Hematopoietic multipotent progenitor cell treated with erythropoietin and hydrocortisone succinate and interleukin-3 and kit ligand, for 17 days (in vitro differentiated cells): ENCODE measurements at places on chromosomes 12 and 14.
A peak's percentile ranks its signal among the peaks of the same experiment; 100 is the strongest.

- DNase-seq, result no peak
Measured at GRCh38 chr14:51071857-51072256, 23.0 kb downstream of the TRIM9 start.

GRCh38 chr12:65779091-65779642 is 45.1 kb upstream of the HMGA2 start:
- DNase-seq, result no peak

DNA sequence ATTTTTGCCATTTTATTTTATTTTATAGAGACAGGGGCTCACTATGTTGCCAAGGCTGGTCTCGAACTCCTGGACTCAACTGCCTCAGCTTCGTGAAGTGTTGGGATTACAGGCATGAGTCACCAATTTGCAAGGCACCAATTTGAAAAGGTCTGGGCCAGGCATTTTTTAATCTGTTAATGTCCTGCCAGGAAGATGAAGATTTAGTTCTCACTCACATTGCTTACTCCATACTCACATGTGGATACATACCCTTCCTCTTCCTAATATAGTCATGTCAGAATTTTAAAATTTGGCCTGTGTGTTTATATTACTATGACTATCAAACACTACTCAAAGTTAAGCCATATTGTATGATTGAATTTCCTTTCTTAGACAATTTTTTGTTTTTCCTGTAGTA is 15.3 kb upstream of the EML1 start:
- no peak for DNase-seq

DNA sequence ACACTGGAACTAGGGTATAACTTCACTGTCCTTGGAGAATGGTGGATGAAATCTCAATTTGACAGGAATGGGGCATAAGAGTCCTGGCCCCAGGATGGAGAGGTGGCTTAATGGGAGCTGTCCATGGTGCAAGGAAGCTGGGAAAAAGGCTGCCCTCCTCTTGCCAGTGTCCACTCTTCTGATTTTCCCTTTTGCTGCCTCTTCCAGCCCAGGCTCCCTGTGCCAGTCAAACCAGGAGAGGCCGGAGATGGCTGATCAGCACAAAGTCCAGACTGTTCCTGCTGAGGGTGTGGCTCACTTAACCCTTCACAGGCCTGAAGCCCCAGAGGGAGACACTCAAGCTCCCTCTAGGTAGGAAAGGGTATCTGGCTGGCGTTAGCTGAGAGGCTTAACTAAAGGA is at the start of gene MYO1A:
MYO1A (minus strand) TSS at position 240 of the 400 bp plus-strand sequence. CDS start 1,806 bp downstream, outside the sequence.
- DNase-seq, result no peak

DNA sequence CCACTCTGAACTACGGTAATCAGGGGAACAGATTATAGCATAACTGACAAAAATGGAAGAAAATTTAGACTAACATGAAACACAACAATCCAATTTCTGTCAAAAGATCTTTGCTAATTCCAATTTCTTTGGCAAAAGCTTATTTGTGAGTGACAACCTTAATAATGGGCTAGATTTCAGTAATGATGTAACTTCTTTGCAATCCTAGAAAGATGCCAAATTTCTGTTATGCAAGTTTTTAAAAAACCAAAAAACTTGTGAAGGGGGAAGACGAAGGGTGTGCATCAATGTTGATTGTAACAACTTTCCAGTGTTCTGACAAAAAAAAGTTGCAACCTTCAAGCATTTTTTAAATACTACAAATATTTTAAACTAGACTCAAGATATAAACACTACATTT is 59.9 kb downstream of the DICER1 start:
- DNase-seq, result no peak

DNA sequence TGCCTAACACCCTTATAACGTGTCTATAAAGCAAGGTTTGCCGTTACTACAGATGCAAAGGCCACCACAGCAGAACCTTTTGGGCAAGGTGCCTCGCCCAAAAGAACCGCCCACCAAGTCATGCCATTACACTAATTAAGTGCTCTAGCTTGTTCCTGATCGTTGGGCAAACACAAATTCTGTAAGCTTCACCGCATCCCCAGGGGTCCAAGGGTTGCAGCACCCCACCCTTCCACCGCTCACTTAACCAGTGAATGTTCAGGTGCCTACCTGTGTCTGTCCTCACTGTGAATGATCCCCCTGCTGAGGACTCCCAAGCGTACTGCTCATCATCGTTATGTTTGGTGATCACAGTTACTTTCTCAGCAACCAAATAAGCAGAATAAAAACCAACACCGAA is 1.4 kb downstream of the HSP90AA1 start:
- peak; percentile 63 for DNase-seq

DNA sequence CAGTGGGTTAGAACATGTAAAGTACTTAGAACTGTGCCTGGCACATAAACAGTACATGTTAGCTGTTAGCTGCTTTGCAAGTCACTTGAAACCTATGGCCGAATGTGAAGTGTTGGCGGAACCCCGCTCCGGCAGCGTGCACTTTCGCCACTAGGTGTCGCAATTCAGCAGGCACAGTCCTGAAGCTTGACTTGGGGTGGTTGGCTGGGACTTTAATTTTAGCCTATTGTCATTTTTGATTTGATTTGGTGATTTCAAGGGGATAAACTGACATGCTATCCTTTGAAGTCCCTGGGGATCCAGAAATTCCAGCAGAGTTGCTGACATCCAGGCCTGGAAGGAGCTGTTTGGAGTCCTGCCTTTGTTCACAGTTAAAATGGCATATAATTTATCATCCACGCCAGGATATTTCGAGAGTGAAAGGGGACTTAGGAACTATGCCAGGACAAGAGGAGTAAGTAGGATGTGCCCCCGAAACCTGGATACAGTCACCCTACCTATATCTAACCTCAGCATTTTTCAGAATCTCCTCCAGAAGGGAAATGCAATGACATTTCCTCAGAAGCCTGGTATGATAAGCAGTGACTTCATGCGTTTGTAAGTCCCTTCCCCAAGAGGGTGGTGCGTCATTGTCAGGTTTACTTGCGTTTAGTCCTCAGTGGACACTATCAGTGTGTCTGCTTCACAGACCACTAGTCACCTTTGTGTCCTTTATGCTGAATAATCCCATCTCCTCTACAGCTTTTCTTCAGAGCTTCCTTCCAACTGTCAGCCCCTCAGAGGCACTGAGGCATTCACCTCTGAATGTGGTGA is 3.5 kb upstream of the TSPAN9 start:
- peak; percentile 75 for DNase-seq

DNA sequence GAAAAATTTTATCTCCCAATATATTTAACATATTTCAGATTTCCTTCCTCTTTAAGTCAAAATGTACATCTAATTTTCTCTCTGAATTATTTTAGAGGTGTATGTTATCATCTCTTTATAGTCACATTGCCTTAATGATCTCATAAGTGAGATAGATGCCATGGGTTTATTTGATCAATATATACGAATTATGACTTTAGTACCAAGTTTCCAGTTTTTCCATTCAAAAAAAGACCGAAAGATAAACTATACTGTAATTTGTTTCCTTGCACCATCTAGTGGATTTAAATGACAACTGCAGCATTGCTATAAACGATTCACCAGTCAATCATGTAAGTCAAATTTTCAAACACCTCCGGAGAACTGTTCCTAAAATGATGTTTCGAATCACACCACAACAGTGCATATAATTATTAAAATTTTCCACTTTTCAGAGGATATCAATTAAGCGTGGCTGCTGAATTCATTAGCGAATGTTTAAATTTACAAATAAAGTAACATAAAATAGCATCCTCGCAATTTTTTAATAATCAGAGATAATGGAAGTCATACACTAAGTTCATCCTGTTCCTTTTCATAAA is 419 bp upstream of the ATXN7L3B start:
- no peak for DNase-seq

GRCh38 chr12:110744151-110744571 is 1.5 kb upstream of the PPP1CC start:
- no peak for DNase-seq

DNA sequence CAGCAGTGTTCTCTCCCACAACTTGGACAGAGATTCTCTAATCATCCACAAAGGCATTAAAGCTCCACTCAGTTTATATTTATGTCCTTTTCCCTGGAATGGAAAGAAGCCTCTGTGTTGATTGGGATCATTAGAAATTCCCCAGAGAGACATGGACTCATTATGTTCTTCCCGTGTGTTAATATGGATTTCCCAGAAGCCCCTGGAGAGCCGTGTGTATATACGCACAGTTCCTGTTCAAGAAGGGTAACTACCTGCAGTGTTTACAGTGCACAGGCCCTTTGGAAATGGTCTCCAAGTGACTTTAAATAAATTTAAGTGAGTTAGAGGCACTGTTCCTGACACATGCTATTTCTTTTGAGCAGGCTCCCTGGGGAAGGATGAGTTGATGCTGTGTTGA is 428.0 kb upstream of the TMTC1 start:
- no peak for DNase-seq

GRCh38 chr12:18703321-18703720 is 34.5 kb downstream of the PLCZ1 start:
- no peak for DNase-seq

- DNase-seq, result no peak
Measured at GRCh38 chr14:94381149-94382030, 7.0 kb downstream of the SERPINA1 start.

DNA sequence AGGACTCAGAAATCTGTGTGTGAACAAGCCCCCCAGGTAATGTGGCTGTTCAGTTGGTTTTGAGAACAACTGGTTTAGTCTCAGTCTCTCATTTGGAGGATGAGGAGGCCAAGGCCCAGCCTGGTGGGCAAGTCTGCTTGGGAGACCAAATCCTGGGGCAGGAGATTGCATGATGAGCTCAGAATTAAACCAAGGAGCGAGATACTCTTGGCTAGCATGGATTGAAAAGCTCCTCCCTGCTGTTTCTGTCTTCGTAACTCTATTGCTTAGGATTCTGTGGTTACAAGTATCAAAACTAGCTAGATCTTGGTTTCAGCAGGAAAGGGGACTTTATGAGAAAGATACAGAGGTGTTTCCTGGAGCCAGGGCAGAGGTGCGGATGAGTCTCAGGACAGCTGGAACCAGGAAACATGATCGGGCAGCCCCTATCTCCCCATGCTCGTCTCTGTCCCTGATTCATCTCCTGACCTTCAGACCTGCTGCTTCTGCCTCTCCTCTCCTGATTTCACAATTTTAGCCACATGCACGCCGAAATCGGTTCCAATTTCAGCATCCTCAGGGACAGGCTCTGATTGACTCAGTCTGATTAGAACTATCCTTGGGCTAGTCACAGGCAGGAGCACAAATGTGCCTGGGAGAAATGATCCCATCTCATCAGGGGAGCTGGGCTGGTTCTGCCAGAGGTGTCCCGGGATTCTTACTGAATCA is 40.2 kb upstream of the RIN3 start:
- no peak for DNase-seq

DNA sequence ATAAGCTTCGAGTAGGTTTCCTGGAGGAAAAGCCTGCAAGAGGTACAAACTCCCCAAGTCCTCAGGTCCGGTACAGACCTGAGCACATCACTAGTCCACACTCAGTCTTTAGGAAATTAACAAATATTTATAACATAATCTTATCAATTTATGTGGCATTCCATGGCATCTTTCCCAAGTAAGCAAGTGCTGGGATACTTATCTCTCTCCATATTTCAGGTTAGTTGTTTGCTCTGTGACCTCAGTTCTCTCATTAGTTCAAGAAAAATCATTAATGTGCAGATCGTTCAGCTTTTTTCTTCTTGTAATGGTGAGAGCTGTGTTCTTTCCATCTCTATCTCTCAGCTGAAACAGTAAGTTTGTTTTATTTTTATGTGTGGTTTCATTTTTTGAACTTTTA is 34.7 kb downstream of the SPATA7 start:
- no peak for DNase-seq

- no peak for DNase-seq
Measured at GRCh38 chr12:128933039-128933438, 79.8 kb downstream of the GLT1D1 start.

- DNase-seq, result no peak
Measured at GRCh38 chr14:44396226-44396625, 110.9 kb downstream of the FSCB start.
